ENCODE measurements at places on chromosomes 12 and 14.
A peak's percentile ranks its signal among the peaks of the same experiment; 100 is the strongest.

- DNase-seq = no peak
These were observed 250.7 kb downstream of the BTG1 start for GRCh38 chr12:91894911-91895310.

GRCh38 chr12:122888232-122888752 is 7.6 kb downstream of the VPS37B start:
- DNase-seq = peak; percentile 48

- DNase-seq = peak; percentile 50
These were observed 66.5 kb downstream of the PLEKHG7 start for GRCh38 chr12:92769124-92769901.

GRCh38 chr12:7017870-7018349 is 366 bp downstream of the LPCAT3 start:
- DNase-seq = peak; percentile 37

DNA sequence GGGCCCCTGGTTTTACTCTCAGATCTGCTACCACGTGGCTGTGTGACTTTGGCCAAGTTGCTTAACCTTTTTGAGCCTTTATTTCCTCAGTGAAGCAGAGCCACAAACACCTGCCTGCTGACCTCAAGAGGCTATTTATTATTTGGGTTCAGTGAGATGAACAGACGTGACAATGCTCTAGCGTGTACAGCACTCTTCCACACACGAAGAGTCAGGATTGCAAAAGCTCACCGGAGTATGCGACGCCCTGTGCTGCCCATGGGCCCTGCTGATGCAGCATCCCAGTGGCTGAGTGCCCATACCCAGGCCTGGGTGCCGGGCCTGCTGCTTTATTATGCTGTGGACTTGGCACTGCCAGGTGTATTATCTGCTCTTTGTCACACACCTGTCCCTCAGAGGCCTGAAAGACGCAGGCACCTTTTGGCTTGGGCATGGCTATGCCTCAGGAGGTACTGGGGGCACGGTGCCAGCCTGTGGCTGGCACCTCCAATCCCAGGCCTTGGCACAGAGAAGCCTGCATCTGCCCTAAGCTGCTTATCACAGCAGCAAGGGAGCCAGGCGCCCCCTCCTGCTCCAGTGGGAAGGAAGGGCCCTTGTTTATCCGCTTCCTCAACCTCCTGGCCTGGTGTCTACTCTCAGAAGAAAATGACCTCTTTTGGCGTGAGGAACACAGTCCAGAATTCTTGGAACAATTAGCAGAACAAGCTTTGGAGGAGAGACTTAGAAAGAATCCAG is 22.3 kb upstream of the TC2N start:
- no peak for DNase-seq

DNA sequence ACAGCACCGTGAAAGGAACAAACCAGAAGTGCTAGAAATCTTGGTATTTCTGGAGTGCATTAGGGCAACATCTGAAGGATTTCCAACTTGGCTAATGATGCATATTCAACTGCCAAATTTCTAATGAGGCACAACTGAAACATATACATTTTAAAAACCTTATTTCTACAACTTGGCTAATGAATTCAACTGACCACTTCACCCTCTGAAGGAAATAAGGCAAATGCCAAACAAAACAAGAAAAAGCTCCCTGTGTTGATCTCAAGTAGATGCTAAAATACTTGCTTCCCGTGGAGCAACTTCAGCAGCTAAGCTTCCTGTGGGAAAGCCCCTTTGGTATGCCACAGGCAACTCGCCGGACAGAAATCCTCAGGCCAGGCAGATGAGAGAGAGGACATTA is 167.1 kb downstream of the TTC7B start:
- DNase-seq = peak; percentile 60

DNA sequence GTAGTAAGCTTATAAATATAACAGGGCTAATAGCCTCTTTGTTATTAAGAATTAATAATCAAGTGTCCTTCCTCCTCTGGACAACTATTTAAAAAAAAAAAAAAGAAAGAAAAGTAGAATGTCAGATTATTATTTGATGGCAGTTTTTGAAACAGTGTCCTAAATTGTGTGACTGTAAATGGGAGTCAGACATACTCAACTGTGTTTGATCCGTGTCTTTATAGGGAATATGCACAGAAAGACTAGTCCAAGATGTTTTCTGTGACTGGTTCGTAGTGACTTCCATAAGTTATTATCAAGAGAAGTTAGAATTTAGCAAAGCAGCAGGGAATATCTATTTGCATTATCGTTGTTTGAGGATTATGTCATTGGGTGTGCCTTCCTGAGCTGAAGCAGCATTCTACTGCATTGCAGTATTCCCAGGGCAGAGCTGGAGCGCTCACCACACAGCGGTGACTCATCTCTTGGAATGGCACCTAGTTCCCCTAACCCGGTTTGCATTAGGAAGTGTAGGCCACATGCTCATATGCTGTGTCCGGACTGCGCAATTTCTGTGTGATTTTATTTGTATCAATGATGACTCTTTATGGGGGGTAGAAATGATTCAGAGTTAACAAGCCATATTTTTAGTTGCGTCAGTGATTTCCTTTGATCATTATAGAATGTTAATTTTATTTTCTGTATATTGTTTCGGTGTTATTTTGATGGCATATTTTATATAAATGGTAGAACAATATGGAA is 7.9 kb downstream of the DYNC1H1 start:
- DNase-seq = peak; percentile 99

GRCh38 chr12:19474147-19474546 is 34.9 kb downstream of the AEBP2 start:
- DNase-seq = peak; percentile 21

DNA sequence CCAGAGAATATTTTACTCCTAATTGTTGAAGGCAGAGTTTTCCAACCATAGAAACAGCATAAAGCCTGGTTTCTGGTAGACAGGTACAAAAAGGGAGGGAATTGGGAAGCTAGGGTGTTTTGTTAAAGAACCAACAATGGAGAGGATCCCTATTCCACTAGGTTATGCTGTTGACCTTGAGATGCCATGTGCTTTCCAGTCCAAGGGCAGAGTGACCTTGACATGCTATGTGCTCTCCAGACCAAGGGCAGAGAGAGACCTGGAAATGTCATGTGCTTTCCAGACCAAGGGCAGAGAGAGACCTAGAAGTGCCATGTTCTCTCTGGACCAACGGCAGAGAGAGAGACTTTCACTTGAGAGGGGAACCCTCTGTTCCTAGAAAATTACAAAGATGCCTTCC is 1043.8 kb upstream of the FBXO33 start:
- no peak for DNase-seq

Data from adipocyte (in vitro differentiated cells).